ENCODE measurements at places on chromosomes 1 and 21.

GRCh38 chr1:175155936-175156335 lies 36.6 kb downstream of the KIAA0040 start:
- DNase-seq, result no peak

DNA sequence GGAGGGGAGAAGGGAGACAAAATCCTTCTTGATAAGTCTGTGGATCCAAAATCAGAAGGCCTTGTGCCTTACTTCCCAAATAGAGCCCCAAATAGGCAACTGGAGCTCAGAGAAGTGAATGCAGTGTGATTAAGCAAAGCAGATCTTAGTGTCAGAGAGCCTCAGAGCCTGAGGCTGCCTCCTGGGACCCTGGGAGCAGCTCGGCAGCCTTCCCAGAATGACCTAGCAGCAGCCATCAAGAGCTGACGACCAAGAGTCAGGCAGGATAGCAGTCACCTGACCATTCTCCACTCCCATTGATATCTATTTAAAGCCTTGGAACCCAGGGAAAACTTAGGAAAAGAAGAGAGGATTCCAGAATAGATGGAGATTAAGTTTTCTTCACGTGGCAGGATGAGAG lies 78.0 kb upstream of the SMYD2 start:
- no peak for DNase-seq

GRCh38 chr1:6476483-6476882 lies 10.5 kb upstream of the TNFRSF25 start:
- no peak for DNase-seq

GRCh38 chr1:244695937-244696336 lies 43.0 kb downstream of the DESI2 start:
- no peak for DNase-seq

GRCh38 chr1:204968951-204969350 lies 74.1 kb upstream of the CNTN2 start:
- no peak for DNase-seq

- no peak for DNase-seq
Observed at GRCh38 chr1:46539972-46540371, 11.5 kb downstream of the KNCN start.

GRCh38 chr1:20223551-20224419 lies 37.5 kb upstream of the PLA2G2C start:
- no peak for DNase-seq

GRCh38 chr1:65418522-65419185 lies 1.8 kb upstream of the LEPR start:
- no peak for DNase-seq

GRCh38 chr1:221994274-221994698 lies 252.4 kb upstream of the DUSP10 start:
- no peak for DNase-seq

DNA sequence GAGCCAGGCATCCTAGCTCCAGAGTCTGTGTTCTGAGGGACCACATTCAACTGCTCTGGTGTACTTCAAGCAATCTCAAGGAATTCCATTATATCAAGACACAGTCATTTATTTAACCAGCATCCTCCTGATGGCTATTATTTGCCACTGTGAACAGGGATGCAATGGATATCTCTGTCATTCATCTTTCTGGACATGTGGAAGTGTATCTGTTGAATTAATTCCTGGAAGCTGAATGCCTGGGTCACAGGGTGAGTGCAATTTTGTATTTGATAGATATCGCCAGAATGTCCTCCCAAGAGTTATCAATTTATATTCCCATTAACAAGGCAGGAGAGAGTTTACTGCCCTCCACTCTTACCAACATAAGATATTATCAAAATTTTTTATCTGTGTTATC lies 24.7 kb upstream of the LRP8 start:
- no peak for DNase-seq

GRCh38 chr1:6581561-6582305 lies 1.9 kb downstream of the ZBTB48 start:
- DNase-seq, result no peak

DNA sequence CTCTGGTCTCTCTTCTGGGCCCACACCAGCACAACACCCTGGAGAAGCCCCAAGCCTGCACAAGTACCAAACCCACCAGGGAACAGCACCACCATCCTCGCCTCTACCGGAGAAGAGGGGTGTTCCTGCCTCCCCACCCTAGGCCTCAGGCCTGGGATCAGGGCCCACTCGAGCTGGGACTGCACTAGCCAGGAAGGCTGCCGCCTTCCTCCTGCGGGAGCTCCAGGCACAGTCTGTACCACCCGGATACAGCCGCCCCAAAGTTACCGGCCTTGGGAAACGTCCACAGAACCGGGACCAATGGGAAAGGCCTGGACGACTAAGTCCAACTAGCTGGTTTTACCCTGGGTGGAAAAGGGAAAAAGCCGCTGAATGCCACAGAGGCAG lies 3.4 kb downstream of the TAL1 start:
- no peak for DNase-seq

DNA sequence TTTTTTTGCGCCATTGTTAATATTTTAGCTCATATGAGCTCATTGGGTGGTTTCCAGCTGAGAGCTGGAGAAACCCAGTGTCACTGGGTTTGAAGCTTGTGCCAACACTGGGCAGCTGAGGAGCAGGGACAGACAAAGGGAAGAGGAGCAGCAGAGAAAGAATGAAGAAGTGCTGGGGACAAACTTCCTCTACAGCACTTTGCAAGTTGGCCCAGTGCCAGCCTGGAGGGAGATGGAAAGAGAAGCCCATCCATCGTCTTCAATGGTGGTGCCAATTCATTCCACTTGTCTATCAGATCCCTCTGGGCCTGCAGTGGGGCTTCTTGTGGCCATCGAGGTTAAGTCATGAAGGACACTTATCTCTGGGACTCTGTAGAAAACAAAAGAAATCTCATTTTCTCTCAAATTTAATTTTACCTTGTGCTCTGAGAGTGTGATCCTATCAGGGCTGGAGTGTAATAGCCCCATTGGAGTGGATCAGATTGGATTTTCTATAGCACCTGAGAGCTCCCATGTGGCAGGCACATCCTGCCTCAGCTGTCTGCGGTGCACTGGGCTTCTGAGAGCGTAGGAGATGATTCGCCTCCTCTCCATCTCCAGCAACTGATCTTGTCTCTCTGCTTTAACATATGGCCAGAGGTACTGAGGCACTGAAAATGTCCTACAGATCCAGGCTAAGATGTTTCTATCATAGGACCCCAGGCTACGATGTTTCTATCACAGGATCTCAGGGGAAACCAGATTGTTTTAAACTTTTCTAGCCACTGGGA lies 114.7 kb downstream of the TNR start:
- no peak for DNase-seq

- DNase-seq, result no peak
Observed at GRCh38 chr1:207453710-207454045, 450 bp upstream of the CR2 start.

GRCh38 chr21:41763398-41763931 lies 3.4 kb downstream of the RIPK4 start:
- no peak for DNase-seq

GRCh38 chr1:11761988-11762406 lies at the start of gene C1orf167:
C1orf167 (plus strand) TSS chr1:11762193; CDS start chr1:11764401, 2,208 bp downstream.
- no peak for DNase-seq

DNA sequence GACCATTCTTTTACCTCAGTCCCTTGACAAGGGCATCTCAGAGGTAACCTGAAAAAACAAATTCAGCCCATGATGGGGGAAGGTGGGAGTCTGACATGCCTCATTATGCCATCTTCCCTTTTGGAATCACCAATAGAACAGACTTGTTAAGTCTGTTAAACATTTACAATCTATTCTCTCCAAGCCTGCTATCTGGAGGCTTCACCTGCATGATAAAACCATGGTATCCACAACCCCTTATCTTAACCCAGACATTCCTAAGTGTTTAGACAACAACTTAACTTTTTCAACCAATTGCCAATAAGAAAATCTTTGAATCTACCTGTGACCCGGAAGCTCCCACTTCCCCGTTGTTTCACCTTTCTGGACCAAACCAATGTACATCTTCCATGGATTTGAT lies 233.0 kb upstream of the CACYBP start:
- no peak for DNase-seq

- DNase-seq, result no peak
Observed at GRCh38 chr1:54371038-54371941, 34.9 kb downstream of the SSBP3 start.

GRCh38 chr21:46402421-46402820 lies 56.3 kb upstream of the DIP2A start:
- DNase-seq, result no peak

- DNase-seq, result no peak
Observed at GRCh38 chr1:40627987-40628902, 37.2 kb downstream of the RIMS3 start.

DNA sequence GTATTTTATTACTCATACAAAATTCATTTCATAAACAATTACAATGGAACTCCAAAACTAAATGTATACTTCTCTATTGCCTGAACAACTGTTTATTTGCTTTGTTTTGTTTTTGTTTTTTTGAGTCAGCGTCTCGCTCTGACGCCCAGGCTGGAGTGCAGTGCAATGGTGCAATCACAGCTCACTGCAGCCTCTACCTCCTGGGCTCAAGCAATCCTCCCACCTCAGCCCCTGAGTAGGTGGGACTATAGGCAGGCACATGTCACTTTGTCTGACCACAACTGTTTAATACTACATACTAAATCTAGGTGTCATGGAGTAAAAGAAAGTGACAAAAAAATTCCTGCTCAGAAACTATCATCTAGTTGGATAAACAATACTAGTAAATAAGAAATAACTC lies 49.3 kb downstream of the RAB3GAP2 start:
- no peak for DNase-seq

DNA sequence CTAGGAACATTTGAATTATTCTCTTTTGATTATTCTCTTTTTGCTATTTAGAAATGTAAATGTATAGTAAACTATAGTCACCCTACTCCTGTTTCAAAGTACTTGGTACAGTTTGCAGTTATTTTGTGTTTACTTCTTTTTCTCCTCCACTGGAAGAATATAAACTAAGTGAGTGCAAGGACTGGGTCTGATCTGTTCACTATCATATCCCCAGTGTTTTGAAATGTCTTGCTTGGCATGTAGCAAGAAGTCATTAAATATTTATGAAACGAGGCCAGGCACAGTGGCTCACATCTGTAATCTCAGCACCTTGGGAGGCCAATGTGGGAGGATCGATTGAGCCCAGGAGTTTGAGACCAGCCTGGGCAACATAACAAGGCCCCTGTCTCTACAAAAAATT lies 35.8 kb upstream of the PODN start:
- DNase-seq, result no peak

- no peak for DNase-seq
Observed at GRCh38 chr1:156394835-156395461, 25.9 kb downstream of the RHBG start.

GRCh38 chr1:44631333-44631646 lies 43.0 kb downstream of the TMEM53 start:
- DNase-seq, result no peak

GRCh38 chr21:16395285-16395684 lies 665.5 kb downstream of the USP25 start:
- DNase-seq, result no peak

- DNase-seq, result no peak
Observed at GRCh38 chr21:21740207-21740606, 742.0 kb downstream of the NCAM2 start.

GRCh38 chr1:198845851-198846250 lies 207.0 kb downstream of the PTPRC start:
- no peak for DNase-seq

- DNase-seq, result no peak
Observed at GRCh38 chr1:97164276-97164639, 442.7 kb downstream of the PTBP2 start.

DNA sequence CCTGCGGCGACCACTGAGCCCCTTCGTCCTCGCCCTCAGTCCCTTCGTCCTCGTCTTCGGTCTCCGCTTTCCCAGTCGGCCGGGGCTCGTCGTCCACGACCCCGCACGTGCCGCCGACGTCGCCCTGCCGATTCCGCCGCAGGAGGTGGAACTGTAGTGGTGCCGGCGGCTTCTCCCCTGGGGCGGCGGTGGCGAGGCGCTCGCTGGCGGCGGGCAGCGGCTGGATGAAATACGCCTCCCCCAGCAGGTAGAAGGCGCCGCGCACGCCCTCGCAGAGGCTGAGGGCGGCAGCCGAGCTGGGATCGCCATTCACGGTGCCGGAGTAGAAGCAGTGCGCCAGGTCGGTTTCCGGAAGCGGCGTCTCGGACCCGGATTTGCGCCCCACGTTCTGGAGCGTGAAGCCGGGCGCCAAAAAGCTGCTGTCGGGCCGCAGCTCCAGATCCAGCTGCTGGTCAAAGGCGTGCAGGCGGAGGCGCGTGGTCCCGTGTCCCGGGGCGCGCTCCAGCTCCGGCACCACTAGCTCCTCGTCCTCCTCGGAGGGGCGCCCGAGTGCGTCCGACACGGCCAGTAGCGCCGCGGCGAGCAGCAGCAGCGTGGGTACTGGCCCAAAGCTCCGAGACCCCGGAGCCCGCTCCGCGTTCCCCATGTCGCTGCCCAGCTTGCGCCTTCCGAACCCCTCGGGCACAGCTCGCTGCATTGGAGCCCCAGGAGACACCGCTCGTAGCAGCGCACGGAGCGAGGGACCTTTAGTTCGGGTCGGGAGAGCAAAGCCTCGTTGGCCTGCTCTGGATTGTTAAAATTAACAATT lies 747 bp downstream of the ADAMTS1 start:
- DNase-seq, result no peak

DNA sequence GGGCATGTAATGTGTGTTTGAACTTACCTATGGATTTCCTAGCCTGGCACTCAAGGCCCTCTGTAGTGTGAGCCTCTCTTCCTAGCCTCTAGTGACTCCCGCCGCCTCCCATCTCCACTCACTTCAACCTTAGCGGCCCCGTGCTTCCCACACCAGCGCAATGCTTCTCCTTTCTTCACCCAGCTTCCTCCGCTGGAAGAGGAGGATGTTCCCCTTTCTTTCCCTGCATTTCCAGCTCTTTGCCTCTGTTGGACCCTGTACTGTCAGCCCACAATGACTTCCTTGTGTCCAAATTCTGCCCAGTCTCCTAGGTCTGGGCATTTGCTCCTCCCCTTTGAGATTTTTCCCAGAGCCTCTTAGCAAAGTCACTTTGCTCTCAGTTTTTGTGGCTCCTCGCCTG lies 138.1 kb upstream of the IRF2BP2 start:
- no peak for DNase-seq

DNA sequence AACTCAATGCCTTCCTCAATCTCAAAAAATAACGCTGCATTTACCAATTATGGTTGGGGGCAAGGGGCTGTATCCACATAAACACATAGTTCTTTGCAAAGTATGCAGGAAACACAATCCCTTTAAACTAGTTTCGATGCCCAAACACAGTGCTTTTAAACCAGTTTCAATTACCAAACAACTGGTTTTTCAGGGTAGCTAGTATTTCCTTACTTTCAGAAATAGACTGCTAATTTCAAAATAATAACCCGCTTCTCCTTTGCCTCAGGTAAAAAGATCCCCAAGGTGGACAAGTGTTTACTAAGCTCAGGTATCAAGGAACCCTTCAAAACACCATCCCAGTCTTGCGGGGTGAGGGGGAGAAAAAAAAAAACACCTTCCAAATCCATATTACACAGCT lies 2.8 kb downstream of the SIPA1L2 start:
- no peak for DNase-seq

DNA sequence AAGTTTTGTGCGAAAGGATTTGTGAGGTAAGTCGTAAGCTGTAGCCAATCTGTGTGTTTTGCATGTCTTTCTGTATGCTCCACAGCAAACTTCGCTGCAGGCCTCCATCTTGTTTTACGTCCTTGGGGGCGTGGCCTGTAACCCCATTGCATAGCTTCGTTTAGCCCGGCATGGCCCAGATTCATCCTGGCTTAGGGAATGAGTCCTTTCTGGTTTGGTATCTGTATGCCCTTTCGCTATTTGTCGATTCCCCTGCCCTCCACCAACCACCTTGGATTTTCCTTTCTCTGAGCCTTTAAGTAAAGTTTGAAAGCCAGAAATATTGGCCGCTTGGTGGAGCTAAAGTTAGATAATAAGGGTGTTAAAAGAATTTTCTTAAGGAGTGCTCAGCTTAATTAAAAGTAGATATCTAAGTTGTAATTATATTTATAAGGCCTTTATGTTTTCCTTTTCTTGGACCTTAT lies 1.1 kb downstream of the THEM4 start:
- DNase-seq, result no peak

Measured in HuH-7.5 (cell line).